NCI-H187 (cell line): ENCODE measurements at places on chromosomes 2 and 18.

GRCh38 chr2:241009601-241010530, 11.4 kb downstream of the SNED1 start:
- DNase-seq: no peak

DNA sequence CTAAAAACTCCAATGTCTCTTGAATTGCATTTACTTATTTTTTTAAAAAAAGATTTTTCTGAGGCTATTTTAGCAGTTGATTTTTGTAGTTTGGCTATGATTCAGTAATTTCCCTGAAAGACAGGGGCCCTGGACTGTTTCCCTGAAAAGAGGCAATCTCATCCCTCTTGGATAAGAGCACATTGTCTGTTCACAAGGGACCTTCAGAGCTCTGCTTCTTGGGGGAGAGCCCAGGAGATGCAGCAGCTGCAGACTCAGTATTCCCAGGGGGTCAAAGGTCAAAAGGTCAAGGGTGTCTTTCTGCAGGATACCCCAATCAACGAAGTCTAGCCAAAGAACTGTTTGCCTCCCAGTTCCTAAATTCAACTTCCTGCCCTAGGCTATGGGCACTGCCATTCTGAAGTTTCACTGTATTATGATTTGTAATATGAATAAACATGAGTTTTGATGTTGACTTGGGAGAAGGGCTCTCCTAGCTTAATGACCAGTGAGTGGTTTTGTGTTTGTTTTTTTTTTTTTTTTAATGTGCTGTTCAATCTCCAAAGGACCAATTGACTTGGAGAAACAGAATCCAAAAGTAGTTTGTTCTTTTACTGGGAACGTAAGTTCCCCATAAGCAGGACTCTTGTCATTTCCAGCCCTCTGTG, 157.0 kb upstream of the SERPINE2 start:
- DNase-seq: no peak

GRCh38 chr2:46924038-46924437, 8.4 kb upstream of the MCFD2 start:
- DNase-seq: no peak

DNA sequence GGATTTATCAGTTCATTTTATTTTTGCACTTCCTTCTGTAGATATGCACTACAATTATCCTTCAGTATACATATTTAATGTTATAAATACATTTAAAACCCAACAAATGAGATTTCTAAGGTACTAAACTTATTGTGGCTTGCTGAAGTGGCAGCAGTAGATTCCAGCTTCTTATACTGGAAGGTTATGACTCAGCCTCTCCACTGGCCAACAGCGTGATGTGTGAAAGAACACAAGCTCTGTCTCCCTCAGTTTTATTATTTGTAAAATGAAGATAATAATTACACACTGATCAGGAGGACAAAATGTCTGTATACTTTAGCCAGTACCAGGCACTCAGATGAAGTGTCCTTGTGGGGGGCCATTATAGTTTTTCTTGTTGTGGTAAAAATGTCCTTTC, 1147.1 kb downstream of the CNTNAP5 start:
- no peak for DNase-seq

DNA sequence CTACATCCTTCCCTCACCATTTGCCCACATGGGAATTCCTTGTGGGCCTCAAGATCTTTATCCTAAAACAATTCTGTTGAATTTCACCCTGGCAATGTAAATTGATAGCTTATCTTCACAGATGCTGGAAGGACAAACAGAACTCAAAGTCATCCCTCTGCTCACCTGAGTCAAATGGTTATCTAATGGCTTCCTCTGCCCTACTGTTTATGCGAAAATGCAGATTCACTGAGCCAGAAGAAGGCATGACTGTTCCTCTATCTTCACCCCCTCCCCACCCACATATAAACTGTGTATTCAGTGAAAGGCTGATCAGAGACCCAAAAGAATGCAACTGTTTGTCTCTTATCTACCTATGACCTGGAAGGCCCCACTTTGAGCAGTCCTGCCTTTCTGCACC, 43.9 kb upstream of the VWA3B start:
- DNase-seq: no peak

- DNase-seq: no peak
These were observed 398.3 kb upstream of the TNP1 start for GRCh38 chr2:217258170-217258569.

GRCh38 chr2:122669627-122670026, 914.2 kb downstream of the TSN start:
- DNase-seq: no peak

DNA sequence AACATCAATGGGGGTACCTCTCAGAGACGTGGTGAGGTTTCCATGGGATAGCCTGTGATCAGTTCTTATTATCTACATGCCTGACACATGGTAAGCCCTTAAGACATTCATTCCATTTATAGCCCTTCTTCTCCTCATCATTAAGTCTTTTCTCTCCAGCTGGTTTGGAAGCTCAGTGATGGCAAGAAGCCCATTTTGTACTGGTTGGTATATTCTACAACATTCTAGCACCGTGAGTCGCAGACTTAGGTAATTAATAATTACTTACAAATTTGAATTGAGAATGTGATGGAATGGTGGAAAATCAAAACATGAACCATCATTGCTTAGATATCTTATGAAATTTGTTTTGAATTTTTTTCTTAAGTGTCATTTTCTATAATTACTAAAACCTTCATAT, 472.6 kb downstream of the DLGAP1 start:
- no peak for DNase-seq

GRCh38 chr18:28411806-28412205, 234.9 kb upstream of the CDH2 start:
- no peak for DNase-seq

DNA sequence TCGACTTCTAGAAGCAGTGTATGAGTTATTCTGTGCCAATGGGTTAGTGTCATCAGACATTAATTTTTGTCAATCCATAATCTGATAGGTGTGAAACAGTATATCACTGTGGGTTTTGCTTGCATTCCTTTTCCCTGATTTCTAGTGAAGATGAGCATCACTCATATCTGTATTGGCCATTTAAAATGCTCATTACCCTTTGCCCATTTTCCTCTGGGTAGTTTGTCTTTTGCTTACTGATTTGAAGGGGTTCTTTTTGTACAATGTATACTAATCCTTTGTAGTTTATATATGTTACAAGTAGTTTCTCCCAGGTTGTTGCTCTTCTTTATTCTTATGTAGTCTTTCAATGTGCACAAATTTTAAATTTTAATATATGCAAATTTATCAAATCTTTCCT, 152.2 kb downstream of the TPGS2 start:
- no peak for DNase-seq

GRCh38 chr2:187586011-187586641, 31.9 kb upstream of the TFPI start:
- no peak for DNase-seq

- DNase-seq: no peak
These were observed 26.9 kb upstream of the TNS1 start for GRCh38 chr2:218029366-218030360.

- DNase-seq: no peak
These were observed 166.9 kb downstream of the SOCS6 start for GRCh38 chr18:70455731-70456130.

DNA sequence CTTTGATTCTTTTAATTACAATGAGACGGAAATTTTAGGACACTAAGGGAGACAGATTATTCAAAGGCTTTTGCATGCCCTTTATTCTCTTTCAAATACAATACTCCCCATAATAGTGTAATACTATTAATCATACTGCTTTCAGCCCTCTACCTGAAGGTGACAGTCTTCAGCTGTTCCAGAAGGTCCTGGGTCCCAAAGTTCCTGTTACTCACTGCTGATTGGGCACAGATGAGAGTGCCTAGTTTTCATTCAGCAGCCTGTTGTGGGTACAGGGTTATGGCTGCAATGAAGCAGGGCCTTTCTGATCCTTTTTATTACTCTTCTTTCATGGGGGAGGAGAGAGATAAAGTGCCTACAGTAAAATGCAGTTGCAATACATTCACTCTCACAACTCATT, 80.2 kb downstream of the NUP35 start:
- DNase-seq: no peak

- DNase-seq: no peak
These were observed 104.8 kb upstream of the CWC22 start for GRCh38 chr2:180111901-180112300.

GRCh38 chr2:7613831-7614230, 696.6 kb downstream of the RNF144A start:
- DNase-seq: no peak

DNA sequence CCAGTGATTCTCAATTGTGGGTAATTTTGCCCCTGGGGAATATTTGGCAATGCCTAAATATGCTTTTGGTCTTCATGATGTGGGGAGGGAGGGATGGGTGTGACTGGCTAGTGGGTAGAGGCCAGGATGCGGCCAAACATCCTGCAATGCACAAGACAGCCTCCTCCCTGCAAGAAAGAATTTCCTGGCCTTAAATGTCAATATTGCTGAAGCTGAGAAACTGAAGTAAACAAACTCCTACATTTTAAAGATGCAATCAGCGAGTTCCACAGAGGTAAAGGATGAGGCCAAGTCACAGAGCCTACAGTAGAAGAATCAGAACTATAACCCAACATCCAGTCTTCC, 272.9 kb upstream of the EPHA4 start:
- no peak for DNase-seq

DNA sequence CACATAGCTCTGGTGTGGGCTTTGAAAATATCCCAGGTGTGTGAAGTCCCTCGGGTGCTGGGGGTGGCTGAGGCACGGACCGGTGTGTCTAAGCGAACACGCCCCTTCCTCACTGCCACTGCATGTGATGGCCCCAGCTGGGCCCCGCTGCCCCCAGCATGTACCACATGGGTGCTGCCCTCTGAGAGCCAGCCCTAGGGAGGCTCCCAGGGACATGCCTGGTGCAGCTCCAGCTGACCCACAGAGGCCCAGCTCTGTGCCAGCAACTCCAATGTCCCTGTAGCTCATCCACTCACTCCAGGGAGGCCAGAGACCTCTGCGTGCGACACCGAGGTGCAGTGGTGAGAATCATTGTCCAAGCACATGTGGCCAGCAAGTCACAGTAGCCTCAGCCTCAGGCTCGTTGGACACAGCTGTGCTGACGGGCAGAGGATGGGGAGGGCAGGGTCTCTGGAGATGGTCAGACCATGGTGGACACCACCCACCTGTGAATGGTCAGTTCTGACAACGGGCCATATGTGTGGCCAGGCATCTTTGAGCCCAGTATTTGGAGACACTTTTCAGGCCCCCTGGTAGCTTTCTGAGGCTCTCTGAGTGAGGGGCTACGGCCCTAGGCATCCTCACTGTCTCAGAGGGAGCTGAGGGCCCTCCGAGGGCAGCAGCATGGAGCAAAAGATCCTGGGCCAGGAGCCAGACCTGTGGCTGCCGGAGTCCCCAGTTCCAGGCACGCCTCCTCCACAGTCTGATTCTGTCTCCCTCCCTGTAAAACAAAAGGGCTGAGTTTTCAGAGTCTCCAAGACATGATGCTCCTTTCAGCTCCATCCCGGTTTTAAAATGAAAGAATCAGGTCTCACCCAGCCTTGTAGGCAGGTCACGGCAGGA, 220.7 kb downstream of the NDUFA10 start:
- DNase-seq: no peak

- no peak for DNase-seq
These were observed 1.0 kb downstream of the HDLBP start for GRCh38 chr2:241314226-241315092.

GRCh38 chr18:57436191-57436964, 1.2 kb downstream of the ONECUT2 start:
- DNase-seq: no peak

- no peak for DNase-seq
These were observed 84.9 kb downstream of the SOX11 start for GRCh38 chr2:5777131-5777535.

DNA sequence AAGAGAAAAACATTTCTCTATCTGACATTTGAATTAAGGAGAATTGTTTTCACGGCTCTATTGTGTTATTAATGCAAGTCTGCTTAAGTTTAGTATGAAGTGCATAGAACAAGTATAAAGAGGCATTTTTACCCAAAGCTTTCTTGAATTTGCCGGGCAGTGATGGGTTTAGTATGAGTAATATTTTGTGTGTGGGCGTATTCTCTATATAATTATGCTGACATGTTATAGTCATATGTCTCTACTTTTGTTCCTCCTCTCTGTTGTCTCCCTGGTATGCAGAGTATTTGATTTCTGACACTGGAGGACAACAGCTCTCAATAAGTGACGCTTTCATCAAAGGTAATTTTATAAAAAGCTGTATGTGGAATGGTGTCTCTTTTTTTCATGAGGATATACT, 45.9 kb downstream of the PIKFYVE start:
- DNase-seq: no peak

- no peak for DNase-seq
These were observed 13.6 kb upstream of the CXCR4 start for GRCh38 chr2:136131484-136131960.

- DNase-seq: no peak
These were observed 270.9 kb upstream of the TCF4 start for GRCh38 chr18:55858661-55859515.

DNA sequence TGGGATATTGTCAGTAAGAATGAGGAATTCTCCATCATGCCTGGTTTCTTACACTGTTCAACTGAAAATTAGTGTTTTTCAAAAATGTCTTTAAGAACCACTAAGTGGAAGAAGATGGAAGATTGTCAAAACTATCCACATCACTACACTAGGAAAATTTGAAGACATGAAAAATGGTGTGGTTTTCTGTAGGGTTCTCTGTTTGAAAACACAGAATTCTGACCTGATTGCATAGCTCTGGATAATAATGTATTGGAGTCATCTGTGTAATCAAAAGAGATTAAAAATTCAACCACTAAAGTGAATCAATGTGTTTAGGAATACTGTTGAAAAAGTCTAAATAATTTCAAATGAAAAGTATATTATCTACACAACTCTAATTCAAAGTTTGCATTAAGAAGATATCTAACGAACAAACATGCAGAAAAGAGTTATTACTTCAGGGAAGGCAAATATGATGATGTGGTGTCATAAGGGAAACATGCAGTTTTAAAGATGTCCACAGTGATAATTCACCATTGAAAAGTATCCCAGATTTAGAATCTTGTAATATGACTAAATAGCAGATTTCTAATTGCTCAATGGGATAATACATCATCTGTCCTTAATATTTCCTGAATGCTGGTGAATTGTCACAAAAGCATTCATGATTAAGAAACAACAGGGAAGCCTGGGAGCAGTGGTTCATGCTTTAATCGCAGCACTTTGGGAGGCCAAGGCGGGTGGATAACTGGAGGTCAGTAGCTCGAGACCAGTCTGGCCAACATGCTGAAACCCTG, 116.9 kb downstream of the ERBB4 start:
- DNase-seq: no peak

GRCh38 chr2:65055422-65056214, 598 bp upstream of the CEP68 start:
- DNase-seq: no peak

GRCh38 chr2:21229302-21229701, 105.5 kb downstream of the TDRD15 start:
- no peak for DNase-seq

GRCh38 chr2:193584522-193584938, 1389.8 kb upstream of the TMEFF2 start:
- no peak for DNase-seq
